DMS79 treated with DMSO at 0.1 percent for 48 hours (cell line): ENCODE measurements at places on chromosomes 7 and 10.

GRCh38 chr10:11698691-11699549 is 43.3 kb upstream of the ECHDC3 start:
- no peak for DNase-seq

GRCh38 chr7:111010798-111011197 is 80.1 kb upstream of the LRRN3 start:
- no peak for DNase-seq

DNA sequence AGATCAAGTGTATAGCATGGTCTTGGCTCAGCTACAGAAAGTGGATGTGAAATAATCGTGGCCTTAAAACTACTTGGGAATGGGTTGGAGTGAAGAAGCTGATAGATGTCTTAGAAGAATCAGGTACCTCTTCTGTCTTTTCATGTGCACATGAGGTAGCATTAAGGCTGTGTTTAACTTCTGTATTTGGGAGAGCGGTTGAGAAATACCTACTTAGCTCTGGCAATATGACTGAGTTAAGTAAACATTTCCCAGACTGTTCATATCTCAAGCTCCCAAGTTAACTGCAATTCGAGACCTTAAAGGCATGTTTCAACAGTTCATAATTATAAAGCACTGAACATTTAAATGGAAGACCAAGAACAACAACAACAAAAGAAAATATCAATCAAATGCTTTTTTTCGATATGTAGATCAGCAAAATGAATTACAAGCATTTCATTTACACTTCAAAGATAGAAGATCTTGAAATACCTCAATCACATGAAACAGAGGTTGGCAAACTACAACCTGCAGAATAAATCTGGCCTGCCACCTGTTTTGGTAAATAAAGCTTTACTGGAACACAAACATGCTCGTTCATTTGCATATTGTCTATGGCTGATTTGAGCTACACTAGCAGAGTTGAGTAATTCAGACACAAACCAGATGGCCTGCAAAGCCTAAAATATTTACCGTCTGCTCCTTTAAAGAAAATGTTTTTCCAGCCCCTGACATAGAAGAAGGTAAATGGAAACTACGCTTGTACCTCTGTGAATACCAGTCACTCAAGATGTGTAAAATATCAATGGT is 337.1 kb upstream of the GLI3 start:
- DNase-seq = no peak

GRCh38 chr10:96133135-96133534 is 3.0 kb downstream of the ZNF518A start:
- no peak for DNase-seq

DNA sequence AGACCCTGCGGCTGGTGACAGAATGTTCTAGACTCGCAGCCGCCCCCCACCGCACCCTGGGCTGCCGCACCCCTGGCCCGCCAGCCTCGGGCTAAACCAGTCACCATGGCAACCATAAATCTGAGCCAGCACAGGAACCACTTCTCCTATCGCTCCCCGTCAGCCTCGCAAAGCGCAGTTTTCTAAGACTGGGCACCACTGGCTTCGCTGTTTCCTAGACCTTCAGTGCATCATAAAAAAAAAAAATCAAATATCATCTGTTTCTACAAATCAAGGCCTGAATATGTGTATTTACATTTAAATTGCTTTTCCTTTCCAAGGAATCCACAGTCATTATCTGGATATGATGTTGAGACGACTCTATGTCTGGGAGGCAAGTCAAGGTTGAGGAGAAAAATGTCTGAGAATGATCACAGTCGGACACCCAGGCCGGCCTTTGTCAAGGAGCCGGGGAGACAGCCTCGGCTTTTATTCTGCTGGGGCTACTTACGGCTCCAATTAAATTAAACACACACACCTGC is 99.9 kb downstream of the PTPRN2 start:
- no peak for DNase-seq

GRCh38 chr7:112120696-112121217 is 85.4 kb downstream of the DOCK4 start:
- no peak for DNase-seq

- no peak for DNase-seq
Observed at GRCh38 chr7:151626422-151627115, 106.9 kb upstream of the RHEB start.

DNA sequence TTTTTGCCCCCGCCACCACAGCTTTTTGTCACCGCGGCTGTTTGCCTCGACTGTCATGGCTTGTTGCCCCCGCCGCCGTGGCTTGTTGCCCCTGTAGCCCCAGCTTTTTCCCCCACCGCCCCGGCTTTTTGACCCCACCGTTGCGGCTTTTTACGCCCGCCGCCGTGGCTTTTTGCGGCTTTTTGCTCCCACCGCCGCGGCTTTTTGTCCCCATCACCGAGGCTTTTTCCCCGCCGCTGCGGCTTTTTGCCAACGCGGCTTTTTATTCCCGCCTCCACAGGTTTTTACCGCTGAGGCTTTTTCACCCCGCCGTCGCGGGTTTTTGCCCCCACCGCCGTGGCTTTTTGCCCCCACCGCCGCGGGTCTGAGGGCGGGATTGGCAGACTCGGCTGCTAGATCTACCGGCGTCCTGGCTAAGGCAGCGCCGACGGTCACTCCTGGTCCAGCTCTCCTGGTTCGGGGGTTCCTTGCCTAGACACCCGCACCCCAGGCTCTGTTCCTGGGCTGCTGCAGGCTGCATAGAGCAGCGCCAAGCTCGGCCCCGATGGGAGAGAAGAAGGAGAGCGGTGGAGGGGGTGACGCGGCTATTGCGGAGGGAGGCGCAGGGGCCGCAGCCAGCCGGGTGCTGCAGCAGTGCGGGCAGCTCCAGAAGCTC is 637.7 kb downstream of the ZNF716 start:
- DNase-seq = no peak

- no peak for DNase-seq
Observed at GRCh38 chr7:99730238-99730810, 4.7 kb downstream of the CYP3A7 start.

DNA sequence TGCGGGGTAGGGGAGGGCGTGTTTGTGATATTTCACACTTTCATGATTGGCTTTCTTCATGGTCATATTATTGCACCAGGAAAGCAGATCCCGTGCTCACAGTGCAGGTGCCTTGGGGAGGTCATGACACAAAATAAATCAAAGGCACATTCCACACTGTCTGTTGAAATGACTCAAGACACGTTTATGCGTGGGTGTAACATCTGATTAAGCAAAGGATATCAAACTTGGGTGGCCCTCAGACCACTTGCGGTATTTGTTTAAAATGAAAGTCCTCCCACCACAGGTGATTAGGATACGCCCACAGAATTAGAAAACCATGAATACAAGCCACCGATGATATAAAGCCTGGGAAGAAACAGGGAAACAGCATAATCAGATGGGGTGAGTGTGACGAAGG is 51.1 kb downstream of the SVIL start:
- no peak for DNase-seq

DNA sequence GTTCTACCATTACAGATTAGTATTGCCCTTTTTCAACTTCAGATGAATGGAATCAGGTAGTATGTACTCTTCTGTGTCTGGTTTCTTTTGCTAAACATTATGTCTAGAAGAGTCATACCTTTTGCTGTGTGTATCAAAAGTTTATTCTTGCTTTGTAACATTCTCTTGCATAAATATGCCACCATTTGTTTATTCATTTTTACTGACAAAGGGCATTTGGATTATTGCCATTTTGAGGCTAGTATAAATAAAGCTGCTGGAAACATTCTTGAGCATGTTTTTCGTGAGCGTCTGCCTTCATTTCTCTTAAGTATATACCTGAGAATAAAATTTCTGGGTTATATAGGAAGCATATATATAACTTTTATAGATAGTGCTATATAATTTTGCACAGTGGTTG is 121.7 kb upstream of the CSTF2T start:
- no peak for DNase-seq

DNA sequence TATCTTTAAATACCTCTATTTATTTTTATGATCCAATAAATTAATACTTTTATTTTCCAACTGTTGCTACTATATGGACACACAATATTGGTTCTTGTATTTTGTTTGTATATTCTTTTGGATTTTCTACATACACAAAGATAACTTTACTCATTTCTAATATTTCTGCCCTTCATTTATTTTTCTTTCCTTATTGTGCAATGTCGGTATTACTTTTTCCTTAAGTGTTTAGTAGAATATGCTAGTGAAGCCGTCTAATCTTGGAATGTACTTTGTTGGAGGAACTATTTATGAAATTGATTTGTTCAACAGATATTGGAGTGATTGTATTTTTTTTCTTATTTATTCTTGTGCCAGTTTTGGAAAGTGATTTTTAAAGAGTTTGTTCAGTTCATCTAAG is 94.0 kb downstream of the ORC5 start:
- no peak for DNase-seq

- DNase-seq = no peak
Observed at GRCh38 chr7:111527545-111527944, 34.7 kb downstream of the IMMP2L start.

DNA sequence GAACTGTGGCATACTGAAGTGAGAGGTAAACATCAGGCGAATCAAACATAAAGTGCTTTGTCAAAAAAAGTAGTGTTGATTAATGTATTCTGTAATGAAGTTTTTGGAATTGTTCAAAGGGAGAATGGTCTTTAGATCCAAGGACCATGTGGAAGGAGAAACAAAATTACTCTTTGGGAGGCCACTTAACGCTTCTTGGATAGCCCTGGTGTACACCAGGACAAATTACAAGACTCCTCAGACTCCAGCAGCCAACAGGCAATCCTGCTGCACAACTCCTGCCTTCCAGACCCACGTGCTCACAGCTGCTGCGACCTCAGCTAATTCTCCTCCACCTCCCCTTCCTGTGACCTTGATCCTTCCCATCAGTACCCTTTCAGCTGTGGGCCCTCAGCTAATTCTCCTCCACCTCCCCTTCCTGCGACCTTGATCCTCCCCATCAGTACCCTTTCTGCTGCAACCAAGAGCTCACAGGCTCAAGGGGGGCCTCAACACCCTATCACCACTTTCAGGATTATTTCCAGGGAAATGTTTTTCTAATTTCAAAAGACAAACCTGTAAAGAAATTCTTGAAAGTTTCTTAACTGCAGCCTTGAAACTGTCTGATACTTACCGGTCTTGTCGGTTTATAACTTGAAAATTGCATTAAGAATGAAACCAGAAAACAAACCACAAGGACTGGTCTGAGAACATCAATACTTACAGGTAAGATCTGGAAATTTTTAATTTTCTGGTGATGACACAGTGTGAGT is 29.7 kb upstream of the DDC start:
- DNase-seq = no peak

- no peak for DNase-seq
Observed at GRCh38 chr7:104431930-104432329, 103.5 kb downstream of the LHFPL3 start.

DNA sequence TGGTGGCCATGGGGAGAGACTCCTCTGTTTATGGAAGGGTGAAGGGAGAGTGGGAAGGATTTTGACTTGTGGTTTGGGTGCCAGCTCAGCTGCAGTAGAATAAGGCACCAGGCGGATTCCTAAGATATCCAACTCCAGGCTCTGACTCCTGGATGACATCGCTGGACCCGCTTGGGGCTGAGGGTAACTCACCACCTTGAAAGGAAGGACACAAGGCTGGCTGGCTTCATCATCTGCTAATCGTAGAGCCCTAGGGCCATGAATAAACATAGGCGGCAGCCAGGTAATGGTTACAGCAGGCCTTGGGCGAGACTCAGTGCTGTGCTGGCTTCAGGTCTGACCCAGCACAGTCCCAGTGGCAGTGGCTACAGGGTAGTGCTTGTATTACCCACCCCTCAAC is 16.7 kb upstream of the LIPK start:
- no peak for DNase-seq

DNA sequence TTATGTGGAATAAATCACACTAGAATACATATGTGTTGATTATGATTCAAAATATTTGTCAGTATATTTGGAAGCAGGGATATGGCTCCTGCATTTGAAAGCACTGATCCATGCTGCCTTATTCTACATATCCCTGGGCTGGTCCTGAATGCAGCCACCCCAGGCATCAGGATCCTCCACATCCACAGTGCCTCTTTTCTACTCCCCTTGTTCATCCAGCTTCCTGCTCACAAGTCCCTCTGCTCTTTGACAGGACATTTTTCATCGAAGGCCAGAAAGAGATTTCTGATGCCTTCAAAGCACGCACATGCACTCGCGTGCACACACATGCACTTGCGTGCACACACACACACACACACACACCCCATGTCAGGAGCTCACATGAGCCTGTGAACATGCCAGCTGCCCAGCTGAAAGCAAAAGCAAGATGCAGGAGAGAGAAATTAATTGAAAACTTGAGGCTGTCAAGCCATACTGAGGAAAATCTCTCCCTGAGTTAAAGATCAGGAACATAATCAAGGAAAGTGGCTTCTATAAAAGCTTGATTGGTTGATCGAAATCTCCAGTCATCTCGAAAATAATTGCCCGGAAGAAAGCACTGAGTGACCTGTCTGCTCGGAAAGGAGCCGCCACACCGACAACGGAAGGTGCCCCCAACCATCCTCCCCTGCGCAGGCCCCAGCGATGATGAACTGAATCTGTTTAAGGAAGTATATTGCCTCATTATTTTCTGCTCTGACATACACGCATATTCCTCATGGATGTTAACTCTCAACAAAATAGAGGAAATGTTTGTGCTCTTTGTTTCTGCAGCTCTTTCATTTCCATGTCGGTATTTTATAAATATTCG is 104.0 kb upstream of the ARID5B start:
- no peak for DNase-seq

DNA sequence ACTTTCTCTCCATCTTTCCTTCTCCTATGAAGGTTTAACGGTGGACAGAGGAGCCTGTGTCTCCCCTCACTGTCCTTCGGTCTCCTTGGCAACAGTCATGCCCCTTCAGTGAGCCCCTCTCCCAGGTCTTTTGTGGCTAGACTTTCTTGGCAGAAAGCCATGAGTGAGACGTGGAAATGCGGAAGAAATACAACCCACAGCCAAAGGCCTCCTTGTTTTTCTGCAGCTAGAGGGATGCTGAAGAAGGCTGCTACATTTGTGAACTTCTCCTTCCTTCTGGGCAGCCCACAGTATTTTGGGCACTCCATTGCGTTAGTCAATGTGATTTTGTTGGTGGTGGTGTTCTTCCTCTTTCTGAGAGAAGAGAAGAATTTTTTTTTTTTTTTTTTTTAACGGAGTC is 333.7 kb upstream of the PODXL start:
- DNase-seq = peak; percentile 86

- no peak for DNase-seq
Observed at GRCh38 chr10:131495224-131495623, 183.7 kb upstream of the TCERG1L start.

DNA sequence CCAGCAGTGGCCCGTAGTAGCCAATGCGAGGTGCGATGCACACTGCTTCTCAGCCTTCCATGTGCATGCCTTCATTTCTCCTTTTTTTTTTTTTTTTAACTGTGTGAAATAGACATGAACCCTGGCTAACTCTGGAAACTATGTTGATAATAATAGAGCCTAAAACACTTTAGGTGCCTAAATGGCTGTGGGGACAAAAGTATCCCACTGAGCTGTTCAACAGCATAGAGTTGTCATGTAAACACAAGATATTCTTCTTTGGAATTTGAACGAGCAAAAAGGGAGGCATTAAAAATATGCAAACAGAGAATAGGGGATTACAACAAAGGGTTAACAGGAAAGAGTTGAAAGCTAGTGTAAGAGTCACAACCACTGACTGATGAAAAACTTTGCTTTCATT is 162.1 kb upstream of the NOBOX start:
- no peak for DNase-seq
